ENCODE measurements at places on chromosomes 16 and 17. TPM values are rescaled to one million over a fixed set of nuclear protein-coding genes. Genes with fewer than 3 reads are reported as not detected.

- no peak for DNase-seq
Measured at GRCh38 chr17:16880121-16880842, 91.6 kb downstream of the TNFRSF13B start.

The CNTD1 gene
- total RNA-seq, result not detected

DNA sequence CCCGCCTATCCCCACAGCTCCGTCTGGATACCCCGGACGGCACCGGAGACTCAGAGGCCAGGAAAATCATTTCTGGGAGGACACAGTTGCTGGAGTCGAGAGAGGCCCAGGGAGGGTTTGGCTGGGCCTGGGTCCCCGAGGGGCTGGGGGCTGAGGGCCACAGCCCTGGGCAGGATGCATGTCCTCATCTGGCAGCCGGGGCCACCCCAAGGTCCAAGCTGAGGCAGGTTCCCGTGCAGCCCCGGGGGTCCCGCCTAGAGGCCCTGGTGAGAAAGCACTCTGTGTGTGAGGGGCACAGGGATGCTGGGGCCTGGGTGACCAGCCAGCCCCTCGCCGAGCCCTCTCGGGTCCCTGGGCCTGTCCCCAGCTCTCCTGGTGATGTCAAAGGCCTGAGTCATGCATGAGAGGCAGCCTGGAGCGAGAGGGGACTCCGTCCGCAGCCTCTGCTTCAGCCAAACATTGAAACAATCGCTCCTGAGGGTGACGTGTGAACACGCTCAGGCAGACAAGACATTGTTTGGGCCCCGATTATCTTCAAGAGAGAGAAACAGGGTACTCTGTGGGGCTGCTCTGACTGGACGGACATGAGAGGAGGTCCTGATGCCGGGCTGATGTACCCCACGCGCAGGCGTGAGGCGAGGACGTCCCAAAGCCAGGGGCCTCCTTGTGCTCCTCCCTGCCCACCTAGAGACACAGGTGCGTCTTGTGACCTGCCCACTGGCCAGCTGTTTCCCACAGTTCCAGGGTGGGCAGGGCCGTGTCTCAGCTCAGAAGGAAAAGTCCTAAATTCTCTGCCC is 25.8 kb upstream of the C1QTNF8 start:
- DNase-seq, result no peak

The CLEC16A gene
- 24.6 TPM for total RNA-seq

Data from left ventricle myocardium inferior (tissue), 1 donor.